ENCODE measurements at places on chromosomes 5 and 9. TPM values are rescaled to one million over a fixed set of nuclear protein-coding genes. Genes with fewer than 3 reads are reported as not detected.
A peak's percentile ranks its signal among the peaks of the same experiment; 100 is the strongest.

- no peak for DNase-seq
Observed at GRCh38 chr5:6616632-6617031, 16.2 kb downstream of the NSUN2 start.

SLC23A1 gene
- 0.63 TPM for total RNA-seq

SHC3 gene
- total RNA-seq, result not detected

DNA sequence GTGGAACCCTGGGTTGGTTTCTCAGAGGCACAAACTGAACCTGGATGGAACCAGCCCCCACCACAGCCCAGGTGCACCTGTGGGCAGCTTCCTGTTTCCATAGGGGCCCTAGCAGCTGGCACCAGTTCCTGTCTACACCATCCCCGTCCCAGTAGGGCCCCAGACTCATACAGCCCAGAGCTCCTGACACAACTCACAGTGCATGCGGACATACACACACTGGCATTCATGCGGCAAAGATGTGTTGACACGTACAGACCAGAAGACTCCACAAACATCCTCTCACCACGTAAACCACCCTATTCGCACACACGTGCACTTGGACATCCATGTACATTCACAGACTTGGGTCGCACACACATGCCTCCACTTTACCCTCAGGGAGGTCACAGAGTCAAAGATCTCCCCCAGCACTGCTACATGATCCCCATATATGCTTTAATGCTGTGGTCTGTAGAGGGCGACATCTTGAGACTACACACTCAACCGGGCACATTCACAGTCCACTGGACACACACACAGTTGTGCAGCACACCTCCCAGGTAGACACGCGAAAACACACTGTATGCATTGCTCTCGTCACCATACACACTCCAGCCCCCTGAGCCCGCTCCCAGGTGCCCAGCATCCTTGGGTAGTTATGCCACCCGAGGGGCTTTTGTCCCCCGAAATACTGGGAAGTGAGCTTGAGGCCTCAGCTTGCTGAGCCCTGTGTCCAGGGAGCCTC lies 22.4 kb downstream of the CXXC5 start:
- DNase-seq, result peak; percentile 77

SLCO6A1 gene
- total RNA-seq, result not detected

- no peak for DNase-seq
Observed at GRCh38 chr9:130860458-130861316, 25.6 kb downstream of the ABL1 start.

DNA sequence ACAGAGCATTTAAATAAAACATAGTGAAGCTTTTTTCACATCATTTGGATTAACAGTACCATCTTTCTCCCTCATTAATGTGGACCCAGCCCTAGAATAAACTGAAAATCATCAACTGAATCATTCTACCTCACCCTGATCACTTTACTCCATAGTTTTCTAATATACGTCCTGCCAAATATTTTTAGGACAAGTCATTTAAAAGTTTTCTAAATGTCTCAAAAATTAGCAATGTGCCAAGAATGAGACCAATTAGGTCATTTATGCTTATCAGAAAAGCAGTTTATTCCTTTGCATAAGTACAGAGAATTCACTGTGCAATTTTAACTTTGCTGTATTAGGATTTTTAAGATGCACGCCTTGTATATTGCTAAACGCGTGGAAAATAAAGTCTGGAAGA lies 284.4 kb downstream of the PIK3R1 start:
- no peak for DNase-seq

C5orf52 gene
- total RNA-seq, result not detected

DNA sequence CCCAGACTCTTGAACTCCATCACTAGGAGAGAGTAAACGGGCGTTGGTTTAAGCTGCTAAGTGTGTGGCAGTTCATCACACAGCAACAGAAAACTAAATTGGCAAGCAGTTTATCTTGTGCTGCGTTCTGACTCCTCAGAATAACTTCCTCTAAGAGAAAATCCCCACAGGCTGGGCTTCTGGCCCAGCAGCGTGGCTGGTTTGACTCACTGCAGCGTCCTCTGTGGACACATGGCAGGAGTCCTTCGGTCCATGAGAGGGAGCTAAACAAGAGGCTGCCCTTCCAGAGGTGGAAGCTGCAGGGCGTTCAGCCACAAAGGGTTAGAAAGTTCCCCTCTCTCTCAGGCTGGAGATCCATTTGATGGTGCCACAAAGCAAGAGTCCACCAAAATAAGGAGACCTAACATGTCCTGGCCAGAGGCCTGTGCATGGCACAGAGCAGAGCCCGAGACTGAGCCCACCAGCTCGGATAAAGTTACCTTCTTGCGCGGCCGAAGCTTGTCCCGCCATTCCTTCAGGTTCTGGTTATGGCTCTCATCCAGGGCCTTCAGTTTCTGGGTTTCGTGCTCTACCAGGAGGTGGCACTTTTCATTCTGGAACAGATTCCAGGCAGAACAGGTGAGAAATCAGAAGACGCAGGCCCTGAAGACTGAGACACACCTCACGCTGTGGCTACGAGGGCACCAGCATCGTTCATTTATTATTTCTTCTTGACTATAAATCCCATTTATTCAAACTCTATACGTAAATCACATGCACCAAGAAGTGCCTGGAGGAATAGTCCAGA lies 46.2 kb upstream of the FBXW11 start:
- DNase-seq, result no peak

- no peak for DNase-seq
Observed at GRCh38 chr9:133892193-133892920, 99.8 kb downstream of the VAV2 start.

DNA sequence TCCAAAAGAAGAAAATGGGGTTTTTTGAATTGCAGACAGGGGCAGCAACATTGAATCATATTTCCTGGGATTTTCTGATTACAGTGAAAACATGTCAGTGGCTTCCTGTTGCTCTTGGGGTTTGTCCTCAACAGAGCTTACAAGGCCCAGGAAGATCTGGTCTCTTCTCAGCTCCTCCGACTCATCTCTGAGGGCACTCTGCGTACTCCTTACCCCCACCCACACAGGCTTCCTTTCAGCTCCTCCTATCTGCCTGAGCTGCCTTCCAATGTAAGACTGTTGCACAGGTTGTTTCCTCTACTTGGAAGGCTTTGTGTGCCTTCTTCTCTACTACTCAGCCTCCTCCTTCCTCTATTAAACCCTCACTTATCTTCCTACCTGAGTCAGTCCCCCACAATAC lies 245.1 kb upstream of the MEF2C start:
- peak; percentile 2 for DNase-seq

DNA sequence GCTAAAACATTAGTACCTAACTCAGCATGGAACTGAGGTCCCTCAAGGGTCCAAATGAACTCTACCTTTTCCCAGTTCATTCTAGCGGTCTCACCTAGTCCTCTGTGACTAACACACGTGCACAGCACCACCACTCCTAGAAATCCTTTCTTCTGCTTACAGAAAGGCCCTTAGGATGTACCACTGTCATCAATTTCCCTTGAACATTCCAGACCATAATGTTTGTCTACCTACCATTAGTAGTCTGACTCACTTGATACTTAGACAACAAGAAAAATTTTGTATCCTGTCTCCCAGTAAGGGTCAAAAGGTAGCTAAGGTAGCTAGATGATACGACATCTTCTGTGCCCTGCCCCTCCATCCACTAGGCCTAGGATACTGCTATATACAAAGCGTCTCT lies 166.6 kb downstream of the TSSK1B start:
- DNase-seq, result no peak

DNA sequence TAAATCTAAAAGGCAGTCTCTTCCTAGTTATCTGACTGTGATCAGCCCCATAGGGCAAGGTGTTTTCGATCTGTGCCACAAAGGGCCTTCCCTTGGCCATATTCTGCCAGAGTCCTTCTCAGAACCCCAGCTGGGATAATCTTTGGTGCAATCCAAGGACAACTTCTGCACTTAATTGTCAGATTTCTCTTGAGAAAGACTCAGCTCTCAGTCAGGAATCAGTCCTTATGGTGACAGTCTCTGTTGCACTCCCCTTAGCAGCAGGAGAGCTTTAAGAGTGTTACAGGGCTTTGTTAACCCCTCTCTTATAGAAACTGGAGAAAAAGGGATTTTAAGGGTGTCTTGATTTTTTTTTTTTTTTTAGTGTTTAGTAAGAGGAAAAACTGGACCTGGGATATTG lies 15.4 kb upstream of the RFX3 start:
- DNase-seq, result no peak

DNA sequence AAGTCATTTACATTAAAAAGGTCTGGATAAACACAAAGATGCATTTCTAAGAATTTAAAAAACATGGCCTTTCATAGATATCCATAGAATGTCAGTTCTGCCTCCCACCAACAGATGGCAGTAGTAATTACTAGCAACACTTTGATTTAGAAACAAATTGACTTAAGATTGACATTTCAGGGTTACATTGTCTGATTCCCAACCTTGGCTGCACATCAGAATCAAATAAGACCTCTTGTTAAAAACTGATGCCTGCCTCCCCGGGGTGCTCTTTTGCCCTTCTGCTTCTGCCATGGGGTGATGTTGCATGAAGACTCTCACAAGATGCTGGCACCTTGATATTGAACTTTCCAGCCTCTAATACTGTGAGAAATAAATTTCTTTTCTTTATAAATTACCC lies 146.2 kb upstream of the GPR151 start:
- no peak for DNase-seq

DNA sequence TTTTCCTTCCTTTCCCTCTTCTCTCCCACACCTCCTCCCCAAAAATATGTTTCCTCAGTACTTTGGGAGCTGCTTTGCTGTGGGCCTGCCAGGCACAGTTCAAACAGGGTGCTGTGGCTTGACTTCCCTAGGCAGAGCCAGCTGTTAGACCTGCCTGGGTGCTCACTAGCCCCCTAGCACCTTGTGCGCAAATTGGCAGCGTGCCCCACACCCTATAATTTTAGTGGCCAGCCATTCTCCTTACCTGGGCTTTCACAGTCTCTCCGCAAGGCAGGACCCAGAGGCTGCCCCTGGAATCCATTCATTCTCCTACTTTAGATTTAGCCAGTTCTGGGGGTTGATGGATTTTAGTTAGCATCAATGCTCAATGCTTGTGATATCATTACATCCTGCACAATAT lies 72.3 kb downstream of the ANGPTL2 start:
- DNase-seq, result no peak

NSD1 gene
- total RNA-seq, result 60.1 TPM

DNA sequence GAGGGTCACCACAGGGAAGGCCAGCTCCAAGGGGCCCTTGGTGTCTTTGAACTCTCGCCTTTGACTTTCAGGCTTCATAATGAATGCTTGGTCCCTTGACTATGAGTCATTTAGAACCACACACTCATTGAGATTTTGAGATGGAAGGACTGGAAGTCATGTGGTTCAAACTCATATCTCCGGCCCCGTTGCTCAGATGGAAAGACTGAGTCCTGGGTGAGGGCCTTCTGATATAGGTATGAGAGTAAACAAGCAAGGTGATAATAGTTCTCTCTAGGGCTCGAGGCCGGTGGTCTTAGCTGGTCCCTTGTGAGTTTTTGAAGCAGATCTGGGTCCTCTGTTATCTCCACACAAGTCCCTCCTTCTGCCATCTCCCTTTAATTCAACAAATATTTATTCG lies 210.6 kb downstream of the PAX5 start:
- no peak for DNase-seq

GRCh38 chr5:150612405-150612804 lies 28.1 kb upstream of the SYNPO start:
- no peak for DNase-seq

DNA sequence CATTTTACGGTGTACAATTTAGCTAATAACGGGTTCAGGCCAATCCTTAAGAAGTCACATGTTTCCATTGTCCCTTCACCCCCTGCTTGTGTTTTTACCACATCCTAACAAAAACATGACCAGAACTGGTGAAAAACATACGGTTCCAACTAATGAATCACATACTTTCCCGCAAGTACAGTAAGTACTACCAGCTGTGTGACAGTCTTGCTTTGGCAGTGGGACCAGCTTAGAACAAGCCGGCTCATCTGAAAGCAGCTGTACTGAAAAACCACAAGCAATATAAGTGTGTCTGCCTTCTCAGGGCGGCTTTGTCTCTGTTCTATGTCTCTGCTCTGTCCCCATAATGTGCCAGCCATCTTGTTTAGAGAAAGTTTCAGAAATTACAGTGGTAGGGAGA lies 242.5 kb downstream of the BNC2 start:
- DNase-seq, result no peak

GRCh38 chr5:133681896-133682295 lies 69.6 kb upstream of the FSTL4 start:
- DNase-seq, result no peak

DNA sequence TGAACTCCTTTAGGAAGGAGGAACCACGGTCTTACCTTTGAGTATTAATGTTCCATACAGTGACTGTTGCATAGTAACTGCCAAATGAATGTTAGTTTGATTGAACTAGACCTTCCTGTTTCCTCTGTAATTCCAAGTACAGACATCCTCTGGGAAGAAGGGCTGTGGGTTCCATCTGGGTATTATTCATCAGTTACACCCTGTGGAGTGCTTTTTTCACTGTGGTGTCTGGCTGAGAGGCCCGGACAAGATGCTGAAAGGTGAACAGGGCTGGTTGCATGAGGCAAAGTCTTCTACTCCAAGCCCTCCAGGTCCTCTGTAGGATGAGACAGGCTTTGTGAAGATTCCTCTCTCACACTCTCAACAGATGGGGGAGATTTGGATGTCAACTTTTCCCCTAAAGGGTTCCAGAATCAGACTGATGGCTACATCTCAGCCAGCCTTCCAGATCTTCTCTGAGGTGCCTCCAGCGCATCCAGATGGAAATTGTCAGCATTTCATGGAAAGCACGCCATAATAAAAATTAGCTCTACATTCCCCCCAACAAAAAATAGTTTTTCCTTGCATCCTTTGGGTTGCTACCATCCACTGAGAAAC lies 230.9 kb downstream of the GAS1 start:
- DNase-seq, result no peak

SPATA24 gene
- 4.3 TPM for total RNA-seq

DNA sequence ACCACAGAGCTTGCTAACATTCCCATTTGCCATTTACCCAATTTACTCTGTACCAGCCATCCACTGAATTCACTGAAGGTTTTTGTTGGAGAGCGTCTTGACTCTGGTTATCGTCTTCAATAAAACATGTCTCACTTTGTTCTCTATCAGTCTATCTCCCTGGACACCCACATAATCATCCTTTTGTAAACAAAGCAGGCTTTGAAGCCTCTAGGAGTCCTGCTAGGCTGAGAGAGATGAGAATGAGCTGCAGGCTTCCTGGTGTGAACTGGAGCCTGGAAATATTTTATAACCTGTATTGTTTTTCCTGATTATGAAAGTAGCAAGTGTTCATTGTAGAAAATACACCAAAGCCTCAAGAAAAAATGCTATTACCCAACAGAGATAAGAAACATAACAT lies 140.6 kb upstream of the ZNF366 start:
- no peak for DNase-seq

ERAP2 gene
- 44.5 TPM for total RNA-seq

DNA sequence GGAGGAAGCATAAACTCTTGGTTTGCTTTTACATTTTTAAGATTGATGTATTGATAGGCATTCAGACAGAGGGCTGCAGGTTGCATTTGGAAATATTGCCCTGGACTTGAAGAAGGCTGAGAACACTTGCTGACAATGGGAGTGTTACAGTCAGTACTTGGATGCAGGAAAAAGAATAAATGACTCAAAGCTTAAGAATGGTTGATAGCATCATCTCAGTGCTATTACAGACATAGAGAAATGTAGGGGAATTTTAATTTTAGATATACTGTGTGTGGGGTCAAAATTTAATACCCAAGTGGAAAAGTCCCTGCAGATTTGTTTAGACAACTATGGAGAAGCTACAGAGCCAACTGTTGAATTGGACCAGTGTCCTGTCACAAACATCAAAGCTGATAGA lies 101.1 kb downstream of the ISL1 start:
- DNase-seq, result no peak

CER1 gene
- not detected for total RNA-seq

Measured in activated CD8-positive, alpha-beta T cell treated with anti-CD3 and anti-CD28 coated beads for 36 hours (primary cell).